Foreskin keratinocyte (primary cell): ENCODE measurements at places on chromosomes 1 and 21. TPM values are rescaled to one million over a fixed set of nuclear protein-coding genes. Genes with fewer than 3 reads are reported as not detected.

MTARC1 gene
- polyA plus RNA-seq = 1.9 and 4.2 TPM in 2 replicates

SUSD4 gene
- polyA plus RNA-seq = 1.2 and 1.5 TPM in 2 replicates

KPRP gene
- polyA plus RNA-seq = 0.43 and 0.67 TPM in 2 replicates

TLCD4 gene
- 0.01 and 0.16 TPM in 2 replicates for polyA plus RNA-seq

TMEM51 gene
- 19.2 and 19.5 TPM in 2 replicates for polyA plus RNA-seq

PSMD4 gene
- 229 TPM in 2 replicates for polyA plus RNA-seq

PLEKHN1 gene
- 3.4 and 4.2 TPM in 2 replicates for polyA plus RNA-seq

DIO1 gene
- polyA plus RNA-seq = not detected in 2 replicates

DNA sequence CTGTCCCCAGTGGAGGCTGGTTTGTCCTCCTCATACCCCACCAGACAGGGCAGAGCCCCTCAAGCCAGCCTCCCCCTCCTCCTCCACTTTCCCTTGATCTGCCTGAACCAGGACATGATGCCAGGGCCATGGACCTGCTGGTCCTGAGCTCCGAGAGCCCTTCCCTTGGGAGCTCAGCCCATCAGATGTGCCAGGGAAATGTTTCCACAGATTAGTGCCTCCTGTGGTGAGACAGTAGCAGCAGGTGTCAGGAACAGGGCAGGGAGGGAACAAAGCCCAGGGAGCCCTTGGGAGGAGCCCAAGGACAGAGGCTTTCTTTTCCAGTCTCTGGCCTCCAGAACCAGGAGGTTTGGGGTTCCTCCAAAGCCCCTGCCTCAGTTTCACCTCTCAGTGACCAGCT is 14.6 kb upstream of the SLC41A1 start:
- DNase-seq = no peak

DNA sequence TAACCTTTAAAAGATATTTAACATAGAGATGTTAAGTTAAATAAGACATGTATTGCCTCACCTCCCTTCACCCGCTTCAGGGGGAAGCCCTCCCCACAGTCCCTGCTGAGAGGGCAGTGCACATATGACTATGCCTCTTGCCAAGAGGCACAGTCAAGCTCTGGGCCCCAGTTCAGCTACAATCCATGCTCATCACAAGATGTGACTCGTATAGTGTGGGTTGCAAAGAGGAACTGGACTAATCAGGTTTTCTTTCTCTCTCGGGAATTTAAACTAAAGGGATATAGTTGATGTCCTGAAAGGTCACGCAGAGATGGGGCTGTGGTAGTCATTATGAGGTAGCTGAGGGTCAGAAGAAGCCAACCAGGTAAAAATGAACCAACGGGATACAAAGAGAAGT is 35.6 kb downstream of the LYST start:
- DNase-seq = peak; percentile 25

DNA sequence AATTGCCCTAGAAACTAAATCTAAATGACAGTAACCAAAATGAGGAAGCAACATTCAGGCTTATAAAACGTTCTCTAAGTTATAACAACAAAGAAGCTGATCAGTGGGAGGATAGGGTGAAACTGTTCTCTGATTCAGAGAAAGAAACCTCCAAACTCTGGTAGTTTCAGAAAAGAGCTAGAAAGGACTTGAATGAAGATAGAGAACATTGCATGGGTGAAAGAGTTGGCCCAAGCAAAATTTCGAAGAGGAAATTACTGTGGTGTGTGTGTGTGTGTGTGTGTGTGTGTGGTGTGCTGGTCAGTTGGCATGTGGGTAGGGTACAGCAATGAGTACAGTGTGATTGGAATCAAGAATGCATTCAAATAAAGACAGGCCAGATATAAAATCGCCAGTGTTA is 16.5 kb upstream of the SPAG17 start:
- no peak for DNase-seq

- no peak for DNase-seq
Observed at GRCh38 chr1:176717066-176717750, 254.2 kb downstream of the PAPPA2 start.

DNA sequence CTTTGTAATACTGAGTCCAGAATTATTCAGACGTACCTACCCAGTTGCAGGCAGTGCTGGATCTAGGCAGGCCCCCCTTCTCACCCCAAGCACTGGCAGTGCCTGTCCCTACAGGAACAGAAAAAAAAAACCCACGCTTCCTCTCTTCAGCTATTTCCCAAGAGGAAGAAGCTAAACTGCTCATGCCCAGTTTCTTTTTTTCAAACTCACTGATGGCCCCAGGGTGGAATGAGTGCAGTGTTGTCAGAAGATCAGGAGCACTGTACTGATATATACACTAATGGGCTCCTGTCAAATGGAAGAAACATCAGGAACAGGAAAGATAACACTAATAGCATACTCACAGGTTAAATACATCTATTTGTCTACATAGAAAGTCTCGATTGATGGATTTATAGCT is 28.2 kb upstream of the DOCK7 start:
- peak; percentile 57 for DNase-seq

DNA sequence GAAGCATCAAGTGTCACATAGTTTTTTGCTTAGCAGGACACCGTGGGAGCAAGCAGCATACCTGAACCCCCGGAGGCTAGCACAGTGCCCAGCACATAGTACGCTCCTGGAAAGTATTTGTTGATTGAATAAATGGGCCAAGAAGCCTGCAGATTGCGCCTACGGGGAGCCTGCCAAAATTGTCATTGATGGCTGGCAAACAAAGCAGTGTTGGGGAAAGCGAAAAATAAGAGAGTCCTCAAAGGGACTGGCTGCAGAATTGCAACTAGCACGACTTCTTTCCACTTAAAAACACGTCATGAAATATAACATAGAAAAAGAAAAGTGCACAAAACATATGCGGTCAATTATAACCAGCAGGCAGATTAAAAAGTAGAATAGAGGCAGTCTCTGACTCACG is 125.2 kb upstream of the GALNT2 start:
- DNase-seq = no peak

GRCh38 chr1:181801617-181802016 is 259.9 kb downstream of the ZNF648 start:
- DNase-seq = no peak

- DNase-seq = no peak
Observed at GRCh38 chr1:53323316-53323715, 4.6 kb downstream of the LRP8 start.

DNA sequence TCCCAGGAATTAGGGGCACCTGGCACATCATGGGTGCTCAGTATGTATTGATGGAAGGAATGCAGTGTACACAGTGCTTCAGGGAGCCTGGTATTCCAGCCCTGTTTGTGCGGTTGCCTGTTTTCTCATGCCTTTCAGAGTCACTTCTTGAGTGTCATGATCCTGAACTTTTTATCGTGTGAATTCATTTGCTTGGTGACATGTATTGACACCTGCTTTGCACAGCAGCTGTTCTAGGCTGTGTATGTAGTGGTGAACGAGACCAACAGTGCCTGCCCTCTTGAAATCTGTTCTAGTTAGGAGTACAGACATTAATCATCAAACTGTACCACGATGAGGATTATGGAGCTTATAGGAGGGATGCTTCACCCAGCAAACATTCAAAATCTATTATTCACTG is 6.1 kb downstream of the HTR6 start:
- no peak for DNase-seq

DNA sequence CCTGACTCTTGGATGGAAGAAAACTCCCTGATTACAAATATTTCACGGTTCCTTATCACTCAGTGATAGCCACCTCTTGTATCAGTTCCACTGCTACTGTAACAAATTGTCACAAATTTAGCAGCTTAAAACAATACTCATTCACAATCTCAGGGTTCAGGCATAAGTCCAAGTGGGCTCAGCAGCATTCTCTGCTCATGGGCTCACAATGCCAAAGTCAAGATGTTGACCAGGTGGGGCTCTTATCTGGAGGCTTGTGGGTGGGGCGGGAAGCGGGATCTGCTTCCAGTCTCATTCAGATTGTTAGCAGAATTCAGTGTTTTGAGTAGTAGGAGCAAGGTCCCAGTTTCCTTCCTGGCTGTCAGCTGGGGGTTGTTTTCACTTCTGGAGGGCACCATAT is 137.3 kb upstream of the FAM78B start:
- DNase-seq = no peak

DNA sequence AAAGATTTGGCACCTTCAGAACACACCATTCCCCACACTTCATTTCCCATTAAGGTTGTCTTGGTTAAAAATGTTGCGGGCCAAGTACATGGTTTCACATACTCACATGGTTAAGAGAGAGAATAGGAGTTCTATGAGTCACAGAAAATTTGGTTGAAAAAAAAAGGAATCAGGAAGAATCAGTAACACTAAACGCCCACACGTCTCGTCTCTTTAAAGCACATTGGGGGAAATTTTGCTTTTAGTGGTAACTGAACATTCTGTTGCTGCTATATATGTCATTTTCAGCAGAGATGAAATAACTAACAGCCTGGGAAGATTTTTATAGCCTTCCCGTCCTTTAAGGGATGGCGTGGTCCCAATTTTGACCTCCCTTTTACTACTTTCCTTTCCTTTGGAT is 132.9 kb upstream of the ERG start:
- DNase-seq = no peak

DNA sequence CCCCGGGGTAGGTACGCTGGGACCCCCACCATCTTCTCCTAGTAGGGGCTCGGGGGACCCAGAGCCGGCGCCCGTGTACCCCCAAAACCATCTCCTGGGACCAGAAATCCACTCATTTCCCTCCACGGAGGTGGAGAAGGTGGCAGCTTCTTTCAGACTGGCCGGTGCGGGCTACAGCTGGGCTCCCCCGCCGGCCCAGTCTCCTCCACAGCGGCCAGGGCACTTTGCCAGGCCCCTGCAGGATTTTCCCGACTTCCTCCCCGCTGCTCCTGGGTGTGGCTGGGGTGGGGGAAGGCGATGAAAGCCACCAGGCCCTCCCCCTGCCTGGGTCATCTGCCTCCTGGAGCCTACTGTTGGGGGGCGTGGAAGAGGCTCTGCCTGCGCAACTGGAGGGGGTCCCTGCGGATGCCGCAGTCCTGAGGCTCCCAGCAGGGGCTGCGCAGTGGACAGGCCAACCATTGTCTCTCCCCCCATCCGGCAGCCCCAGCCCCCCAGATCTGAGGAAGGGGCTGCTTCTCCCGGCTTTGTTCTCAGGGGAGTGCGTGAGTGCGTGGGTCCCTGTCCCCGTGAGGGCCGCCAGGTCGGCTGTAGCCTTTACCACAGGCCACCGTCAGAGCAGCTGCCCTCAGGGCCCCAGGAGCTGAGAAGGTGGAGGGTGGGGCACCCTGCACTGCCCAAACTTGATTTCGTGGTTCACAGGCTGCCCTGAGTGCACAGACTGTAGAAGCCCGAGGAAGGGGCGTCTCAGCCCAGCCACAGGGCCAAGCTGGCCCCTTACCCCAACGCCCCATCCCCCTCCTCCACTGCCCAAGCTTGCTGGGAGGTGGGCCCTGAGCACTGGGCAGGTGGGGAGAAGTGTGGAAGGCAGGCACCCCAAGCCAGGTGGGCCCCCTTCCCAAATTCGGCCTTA is 1.3 kb downstream of the AGRN start:
- no peak for DNase-seq

DNA sequence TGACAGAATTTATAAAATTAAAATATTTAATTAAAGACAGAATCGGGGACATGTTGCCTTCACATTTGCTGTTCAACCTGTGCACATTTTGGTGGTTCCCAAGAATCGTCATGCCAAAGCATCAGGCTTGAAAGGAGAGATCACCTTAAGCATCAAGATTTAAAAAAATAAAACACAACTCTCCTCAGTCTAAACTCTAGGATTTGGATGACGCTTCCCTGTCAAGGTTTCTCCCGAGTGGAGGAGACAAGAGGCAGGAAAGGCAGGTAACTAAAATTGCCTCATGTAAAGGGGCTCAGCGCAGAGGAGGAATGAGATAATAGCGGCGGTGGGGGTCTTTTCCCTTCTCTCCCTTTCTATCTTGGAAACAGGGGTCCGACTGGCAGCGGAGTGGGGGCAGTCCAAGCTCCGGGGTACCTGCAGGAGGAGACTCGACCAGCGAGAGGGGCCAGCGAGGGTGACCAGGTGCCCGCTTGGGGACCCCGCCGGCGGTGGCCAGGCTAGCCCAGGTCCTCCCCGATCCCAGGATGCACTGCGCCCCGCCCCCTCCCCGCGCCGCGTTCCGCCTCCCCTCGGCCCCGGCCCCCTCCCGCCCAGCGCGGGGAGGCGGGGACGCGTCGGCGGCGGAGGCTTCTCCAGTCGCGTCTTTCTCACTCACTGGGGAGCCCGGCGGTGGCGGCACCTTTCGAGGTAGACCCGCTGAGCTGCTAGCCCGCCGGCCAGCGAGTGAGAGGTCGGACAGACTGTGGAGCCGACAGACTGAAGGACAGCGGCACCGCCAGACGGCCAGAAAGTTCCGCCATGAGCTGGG is at the start of gene FNBP1L:
Gene FNBP1L, plus strand, starts transcription at position 638 of the 811 bp plus-strand sequence. Its CDS starts 164 bp downstream, at position 802.
- no peak for DNase-seq

DNA sequence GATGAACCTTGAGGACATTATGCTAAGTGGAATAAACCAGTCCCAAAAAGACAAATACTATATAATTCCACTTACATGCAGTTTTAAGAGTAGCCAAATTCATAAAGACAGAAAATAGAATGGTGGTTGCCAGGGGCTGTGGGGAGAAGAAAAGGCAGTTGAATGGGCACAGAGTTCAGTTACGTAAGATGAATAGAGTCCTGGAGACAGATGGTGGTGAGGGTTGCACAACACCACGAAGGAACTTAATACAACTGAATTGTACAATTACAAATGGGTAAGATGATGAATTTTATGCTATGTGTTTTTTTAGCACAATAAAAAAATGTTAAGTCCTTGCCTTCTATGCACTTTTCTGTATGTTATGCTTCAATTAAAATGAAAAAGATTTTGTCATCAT is 66.6 kb downstream of the CD34 start:
- no peak for DNase-seq

DNA sequence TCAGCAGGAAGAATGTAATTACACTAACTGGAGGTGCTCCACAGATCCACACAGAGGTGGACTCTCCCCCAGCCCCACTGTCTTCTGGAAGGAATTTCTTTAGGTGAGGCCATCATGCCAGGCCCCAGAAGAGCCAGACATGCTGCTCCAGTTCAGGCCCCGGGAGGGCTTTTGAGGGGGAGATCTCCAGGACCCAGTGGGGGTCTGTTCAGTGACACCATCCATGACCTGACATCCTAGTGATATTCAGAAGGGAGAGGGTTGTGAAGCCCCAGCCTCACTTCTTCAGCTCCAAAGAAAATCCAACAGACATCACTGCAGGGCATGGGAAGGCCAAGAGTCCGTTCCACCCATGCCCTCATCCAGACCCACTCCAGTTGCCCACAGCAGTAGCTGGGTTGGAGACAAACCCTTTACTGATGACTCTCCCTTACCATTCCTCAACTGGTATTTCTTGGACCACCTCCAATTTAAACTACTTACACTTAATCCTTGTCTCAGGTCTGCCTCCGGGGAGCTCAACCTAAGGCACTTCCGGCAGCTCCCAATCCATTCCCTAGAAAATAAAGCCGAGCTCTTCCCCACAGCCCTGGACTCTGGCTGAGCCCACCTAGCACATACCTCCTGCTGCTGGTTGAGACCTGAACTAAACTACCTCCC is 39.2 kb downstream of the CSMD2 start:
- no peak for DNase-seq
